ENCODE measurements at places on chromosomes 12 and 14.

- no peak for DNase-seq
Observed at GRCh38 chr14:81414123-81414522, 14.0 kb upstream of the STON2 start.

- DNase-seq: no peak
Observed at GRCh38 chr12:14714437-14714836, 18.0 kb upstream of the GUCY2C start.

DNA sequence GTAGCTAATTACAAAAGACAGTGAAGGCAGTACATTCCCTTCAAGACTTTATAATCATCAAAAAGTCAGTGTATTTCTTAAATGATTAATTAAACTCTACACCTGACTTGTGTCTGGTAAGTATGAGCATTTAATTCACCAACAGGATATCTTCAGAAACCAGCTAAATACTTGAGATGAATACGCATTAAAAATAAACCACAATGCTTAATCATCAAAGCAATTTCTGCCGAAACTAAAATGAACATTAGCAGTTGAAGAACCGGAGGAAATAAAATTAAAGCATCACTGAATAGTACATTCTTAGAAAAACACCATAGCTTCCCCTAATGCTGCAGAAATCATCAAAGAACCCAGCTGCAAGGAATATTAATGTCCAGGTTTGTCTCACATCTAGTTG lies 32.7 kb downstream of the SLC25A21 start:
- no peak for DNase-seq

DNA sequence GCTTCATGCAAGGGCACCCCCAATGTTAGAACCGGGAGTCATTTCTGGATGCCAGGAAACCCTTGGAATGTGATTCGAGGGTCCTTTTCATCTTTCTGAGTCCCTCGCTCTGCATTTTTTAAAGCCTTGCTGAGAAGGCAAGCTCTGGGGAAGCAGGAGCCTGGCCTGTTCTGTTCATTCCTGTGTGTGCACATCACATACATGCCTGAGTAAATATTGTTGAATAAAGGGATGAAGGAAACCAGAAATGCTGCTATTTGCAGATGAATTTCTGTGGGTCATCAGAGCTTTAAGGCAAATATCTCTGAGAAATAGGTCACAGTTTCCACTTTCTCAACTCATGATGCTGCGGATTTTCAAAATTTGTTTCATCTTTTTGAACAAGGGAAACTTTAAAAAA lies 170.1 kb downstream of the PAH start:
- DNase-seq: no peak

DNA sequence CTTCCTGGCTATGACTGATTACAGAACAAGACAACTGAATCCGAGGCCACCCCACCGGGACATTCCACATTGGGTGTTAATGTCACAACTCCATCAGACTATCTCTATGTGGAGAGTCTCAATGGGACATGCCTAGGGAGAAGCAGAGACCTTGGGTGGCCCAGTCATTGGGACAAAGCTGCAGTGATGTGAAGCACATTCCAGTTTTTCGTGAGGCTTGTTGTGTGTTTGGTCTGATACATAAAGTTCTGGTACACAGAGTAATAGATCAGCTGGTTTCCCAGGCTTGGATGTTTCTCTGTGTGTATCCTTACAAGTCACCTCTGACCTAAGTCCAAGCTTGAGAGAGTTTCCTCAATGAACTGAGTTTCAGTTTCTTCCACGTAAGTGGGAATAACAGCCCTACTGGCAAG lies 42.3 kb downstream of the CPM start:
- DNase-seq: no peak

GRCh38 chr12:24975425-24975824 lies 26.5 kb upstream of the BCAT1 start:
- DNase-seq: no peak

DNA sequence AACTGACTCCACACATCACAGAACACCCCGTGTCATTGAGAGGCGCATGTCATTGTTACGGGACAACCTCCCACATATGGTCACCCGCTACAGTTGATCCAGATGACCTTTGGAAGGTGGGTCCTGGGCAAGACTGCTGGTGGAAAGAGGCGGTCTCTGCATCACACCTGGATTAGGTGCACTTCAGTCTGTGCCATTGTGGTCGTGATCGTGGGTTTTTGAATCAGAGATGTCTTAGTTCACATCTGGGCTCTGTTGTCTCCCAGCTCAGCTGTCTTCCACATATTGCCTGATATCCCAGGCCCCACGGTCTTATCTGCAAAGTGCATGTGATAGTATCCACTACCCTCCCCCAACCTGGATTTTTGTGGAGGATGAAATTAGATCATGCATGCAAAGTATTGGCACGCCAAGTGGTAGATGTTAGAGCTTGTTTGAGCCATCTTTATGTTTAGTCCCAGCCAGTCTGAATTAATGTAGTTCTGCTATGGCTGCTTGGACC lies 208.7 kb upstream of the FOXN3 start:
- no peak for DNase-seq

- no peak for DNase-seq
Observed at GRCh38 chr12:57826966-57827365, 8.4 kb upstream of the AVIL start.

DNA sequence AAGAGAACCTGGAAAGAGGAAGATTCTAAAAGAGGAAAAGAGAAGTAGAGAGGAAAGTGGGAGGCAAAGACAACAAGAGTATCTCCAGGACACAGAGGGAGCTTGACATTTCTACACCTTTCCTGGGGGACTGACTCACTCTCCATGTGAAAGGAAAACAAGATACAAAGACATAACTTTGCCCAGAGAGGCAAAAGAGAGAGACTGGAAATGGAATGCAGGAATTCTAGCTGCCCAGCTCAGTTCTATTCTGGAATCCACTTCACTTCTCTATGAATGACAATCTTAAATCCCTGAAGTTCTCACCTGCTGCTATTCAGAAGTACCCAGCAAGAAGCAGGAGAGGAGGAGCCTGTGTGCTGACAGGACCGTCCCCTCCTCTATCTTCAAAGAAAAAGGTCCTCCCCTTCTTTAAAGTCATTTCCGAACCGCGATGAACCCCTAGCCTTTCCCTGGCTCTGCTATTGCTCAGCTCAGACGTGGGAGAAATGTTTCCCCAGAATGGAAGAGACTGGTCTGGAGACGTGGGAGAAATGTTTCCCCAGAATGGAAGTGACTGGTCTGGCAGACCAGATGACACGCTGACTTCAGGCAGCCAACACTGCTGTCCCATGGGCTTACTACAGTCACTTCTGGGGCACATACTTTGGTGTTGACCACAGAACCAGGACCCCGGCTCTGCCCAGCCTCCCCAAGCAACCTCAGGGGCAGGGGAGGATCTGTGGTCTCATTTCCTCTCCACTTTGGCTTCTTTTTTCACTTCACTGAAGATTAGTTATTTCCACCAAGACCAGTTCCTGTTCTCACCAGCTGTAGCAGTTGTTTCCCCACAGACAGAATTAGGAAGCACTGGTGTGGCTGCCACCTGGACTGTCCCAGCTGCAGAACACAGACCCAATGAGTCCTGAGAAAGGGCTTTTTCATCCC lies 8.3 kb downstream of the FMNL3 start:
- DNase-seq: no peak

DNA sequence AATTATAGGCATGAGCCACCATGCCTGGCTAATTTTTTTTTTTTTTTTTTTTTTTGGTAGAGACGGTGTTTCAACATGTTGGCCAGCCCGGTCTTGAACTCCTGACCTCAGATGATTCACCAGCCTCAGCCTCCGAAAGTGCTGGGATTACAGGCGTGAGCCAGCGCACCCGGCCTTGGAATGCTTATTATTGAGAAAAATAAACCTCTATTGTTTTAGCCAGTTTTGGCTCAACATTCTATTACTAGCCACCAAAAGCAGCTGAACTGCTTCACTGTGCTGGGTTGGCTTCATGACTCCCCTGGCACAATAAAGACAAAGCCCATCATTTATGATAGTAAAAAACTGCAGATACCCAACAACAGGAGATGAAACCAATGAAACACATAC lies 93.5 kb upstream of the CEP83 start:
- DNase-seq: no peak

DNA sequence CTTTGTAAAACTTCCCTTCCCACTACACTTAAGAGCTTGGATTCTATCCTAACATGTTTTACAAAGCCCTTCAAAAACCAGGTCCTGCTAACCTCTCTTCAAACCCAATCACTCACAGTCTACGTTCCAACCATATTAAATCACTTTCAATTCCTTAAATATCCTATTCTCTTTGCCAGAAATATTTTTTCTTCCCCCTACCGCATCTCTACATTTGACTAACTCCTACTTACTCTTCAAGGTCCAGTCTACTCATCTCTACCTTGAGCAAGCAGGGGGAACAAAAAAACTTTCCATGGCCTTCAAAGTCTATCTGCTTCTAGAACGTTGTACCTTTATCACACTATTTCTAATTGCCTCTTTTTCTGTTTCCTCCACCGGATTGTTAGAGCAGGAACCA lies 6.1 kb downstream of the ERGIC2 start:
- DNase-seq: no peak

- no peak for DNase-seq
Observed at GRCh38 chr14:63632932-63633514, 8.6 kb downstream of the WDR89 start.

GRCh38 chr12:83527810-83528209 lies 841.1 kb downstream of the TMTC2 start:
- DNase-seq: no peak

GRCh38 chr14:64501411-64502171 lies 2.0 kb downstream of the ZBTB25 start:
- DNase-seq: no peak

DNA sequence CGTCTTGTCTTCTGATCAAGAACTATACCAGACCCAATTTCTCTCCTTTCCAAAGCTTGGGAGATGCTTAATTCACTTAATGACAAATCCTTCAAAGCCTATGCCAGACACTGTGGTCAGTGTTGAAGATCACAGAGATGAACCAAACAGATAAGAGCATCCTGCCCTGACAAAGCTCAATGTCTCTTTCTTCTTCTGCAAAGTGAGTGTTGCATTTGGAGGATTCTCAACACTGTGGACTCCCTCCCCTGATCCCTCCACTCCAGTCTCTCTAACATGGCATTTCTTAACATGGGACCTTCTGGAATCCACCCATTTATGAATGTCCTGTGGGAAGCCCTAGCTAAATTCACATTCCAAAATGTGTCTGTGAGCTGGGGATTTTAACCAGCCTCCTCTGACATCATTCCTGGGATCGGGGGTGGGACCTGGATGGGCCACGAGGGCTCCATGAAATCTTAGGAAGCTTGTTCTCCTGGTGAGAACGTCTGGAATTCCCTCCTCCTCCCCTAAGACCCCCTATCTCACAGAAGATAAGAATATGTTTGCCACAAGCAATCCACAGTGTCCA lies 20.3 kb downstream of the SYNE3 start:
- DNase-seq: no peak

DNA sequence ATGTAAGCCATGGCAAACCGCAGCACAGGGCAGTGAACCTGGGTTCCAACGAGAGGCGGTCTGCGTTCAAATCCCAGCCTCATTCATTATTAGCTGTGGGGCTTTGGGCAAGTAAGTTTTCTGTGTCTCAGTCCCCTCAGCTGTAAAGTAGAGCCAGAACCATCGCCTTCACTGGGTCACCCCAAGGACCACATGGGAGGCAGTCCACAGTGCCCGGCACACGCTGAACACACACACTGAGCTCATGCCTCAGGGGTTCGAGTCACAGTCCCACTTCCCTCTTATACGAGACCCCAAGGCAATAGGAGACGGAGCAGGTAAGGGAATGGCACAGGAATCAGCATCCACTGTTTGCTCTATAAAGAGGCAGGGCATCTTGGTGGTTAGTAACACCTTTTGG lies 19.1 kb downstream of the LRTM2 start:
- no peak for DNase-seq

DNA sequence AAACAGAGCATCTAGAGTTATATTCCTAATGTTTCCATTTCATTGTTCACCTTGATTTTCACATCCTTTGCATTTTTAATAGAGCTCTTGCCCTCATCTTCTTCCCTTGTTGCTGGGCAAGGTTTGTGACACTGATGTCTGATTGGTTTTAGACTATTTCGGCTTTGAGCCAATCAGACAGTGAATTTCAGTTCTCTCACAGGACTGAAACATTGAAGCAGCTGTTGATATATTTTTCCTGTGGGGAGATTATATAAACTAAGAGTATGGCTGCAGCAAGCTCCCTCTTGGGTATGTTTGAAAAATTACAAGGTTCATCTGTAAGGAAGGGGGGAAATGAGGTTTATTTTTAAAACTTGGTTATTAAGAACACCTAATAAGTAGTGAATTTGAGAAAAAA lies 51.2 kb downstream of the ATF7IP start:
- no peak for DNase-seq

DNA sequence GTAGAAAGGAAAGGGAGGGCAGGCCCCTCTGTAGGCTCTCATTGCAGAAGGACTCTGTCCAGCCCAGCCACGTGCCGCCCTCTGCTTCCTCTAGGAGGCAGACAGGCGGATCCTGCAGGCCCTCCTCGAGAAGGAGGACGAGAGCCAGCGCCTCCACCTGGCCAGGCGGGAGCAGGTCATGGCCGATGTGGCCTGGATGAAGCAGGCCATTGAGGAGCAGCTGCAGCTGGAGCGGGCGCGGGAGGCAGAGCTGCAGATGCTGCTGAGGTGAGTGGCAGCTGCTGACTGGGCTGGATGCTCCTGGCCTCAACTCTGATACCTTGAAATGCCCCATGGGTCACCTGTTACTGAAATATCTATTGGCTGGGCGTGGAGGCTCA lies 10.9 kb downstream of the TCHP start:
- no peak for DNase-seq

GRCh38 chr12:26636710-26637328 lies 196.2 kb downstream of the ITPR2 start:
- DNase-seq: no peak

DNA sequence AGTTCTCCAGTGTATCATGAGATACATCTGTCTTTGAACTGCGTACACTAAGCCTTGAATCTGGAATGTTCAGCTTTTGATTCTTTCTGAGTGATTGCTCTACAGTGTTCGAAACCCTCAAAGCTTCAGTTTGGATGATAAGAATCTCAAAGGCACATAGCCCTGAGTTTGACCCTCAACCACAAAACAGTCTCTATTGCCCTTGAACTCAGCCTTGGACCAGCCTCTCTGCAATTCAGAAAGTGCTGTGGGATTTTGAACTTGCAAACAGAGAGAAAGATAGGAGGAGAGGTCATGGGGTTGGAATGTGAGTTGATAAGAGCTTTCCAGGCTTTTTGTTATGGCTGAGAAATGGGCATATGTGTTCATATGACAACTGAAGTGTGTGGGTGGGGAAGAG lies 100.3 kb downstream of the MYRFL start:
- no peak for DNase-seq

GRCh38 chr14:35028435-35028834 lies 17.6 kb upstream of the FAM177A1 start:
- no peak for DNase-seq

Data from activated T-helper 1 cell treated with anti-CD3 and anti-CD28 coated beads, Interleukin-2, amount 50 U/mL, for 16 hours (primary cell).